ENCODE measurements at places on chromosomes 4 and X.

- DNase-seq, result no peak
These were observed 13.2 kb downstream of the TRIM2 start for GRCh38 chr4:153217440-153217839.

- no peak for DNase-seq
These were observed 205.0 kb downstream of the CAMK2D start for GRCh38 chr4:113556382-113557134.

GRCh38 chr4:6095023-6095752 is 77.0 kb upstream of the C4orf50 start:
- DNase-seq, result no peak

DNA sequence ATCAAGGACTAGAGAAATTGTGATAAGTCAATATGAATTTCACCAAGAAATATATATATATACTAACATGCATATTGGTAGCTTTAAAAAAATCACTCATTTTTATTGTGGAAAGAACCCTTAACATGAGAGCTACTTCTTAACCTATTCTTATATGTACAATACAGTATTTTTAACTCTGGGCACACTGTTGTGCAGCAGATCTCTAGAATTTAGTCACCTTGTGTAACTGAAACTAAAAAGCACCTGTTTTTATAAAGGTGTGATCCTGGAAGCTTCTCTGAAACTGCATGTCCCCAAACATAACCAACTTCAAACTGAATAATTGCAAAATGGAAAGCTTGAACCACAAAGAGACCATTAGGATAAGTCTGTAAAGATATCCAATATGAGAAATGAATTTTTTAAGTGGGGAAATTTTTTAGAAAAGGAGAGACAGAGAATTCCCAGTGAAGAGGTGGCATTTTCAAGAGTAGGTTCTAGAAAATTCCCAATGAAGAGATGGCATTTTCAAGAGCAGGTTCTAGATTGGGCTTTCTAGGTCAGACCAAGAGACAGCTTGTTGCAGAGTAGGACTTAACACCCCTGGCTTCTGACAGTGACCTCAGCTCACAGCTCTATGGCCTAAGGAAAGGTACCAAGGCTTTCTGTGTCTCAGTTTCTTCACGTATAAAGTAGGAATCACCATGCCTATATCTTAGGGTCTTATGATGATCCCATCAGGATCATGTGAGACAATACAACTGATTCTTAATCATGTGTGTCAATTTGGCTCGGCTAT is 22.0 kb upstream of the PPARGC1A start:
- DNase-seq, result no peak

Data from NCI-H1436 (cell line).